Osteoblast (primary cell): ENCODE measurements at places on chromosomes 11 and 22. TPM values are rescaled to one million over a fixed set of nuclear protein-coding genes. Genes with fewer than 3 reads are reported as not detected.

Gene PITPNB
- 30.6 and 30.8 TPM in 2 replicates for total RNA-seq

Gene LMO2
- total RNA-seq, result 1.4 and 2.1 TPM in 2 replicates

Gene MS4A12
- not detected in 2 replicates for total RNA-seq

Gene SLC5A1
- not detected in 2 replicates for total RNA-seq

Gene CD248
- 103 and 107 TPM in 2 replicates for total RNA-seq

DNA sequence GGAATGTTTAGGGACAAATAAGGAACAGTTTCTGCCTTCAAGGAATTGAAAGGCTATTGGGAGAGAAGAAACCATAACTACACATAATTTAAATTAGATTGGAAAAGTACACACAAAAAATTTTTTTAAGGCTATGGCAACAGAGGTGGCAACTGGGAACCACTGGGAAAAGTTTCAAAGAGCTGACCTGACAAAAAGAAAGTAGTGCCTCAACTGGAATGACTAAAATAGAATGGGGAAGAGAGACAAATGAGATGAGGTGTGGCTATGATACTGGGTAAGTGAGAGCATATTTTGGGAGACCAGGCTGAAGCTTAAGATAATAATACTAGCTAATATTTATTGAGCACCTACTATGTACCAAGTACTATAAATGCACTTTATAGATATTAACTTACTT, 2.9 kb upstream of the AKIP1 start:
- peaks cover 22% of the 10 kb centered on the region for H3K4me1 ChIP-seq
- DNase-seq, result no peak
- no peaks in the 10 kb centered on the region for H3K36me3 ChIP-seq
- no peak overlapping the region for H3K27ac ChIP-seq
- H3K4me3 ChIP-seq, result no peak overlapping the region
- no peaks in the 10 kb centered on the region for H3K27me3 ChIP-seq

DNA sequence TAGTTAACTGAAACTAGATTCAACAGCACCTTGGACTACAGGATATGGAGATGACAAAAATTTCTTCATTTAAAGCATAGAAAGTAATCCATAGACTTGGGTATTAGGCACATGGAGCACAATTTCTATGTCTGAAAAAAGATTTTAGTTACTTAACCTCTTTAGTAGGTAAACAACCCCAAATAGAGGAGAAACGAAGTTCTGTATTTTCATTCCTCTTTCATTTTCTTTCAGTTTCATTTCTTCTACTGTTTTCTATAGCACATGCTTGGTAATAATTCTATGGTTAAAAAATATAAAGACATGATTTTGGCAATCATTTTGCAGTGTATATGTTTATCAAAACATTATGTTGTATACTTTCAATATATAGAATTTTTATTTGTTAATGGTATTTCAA, 99.5 kb downstream of the CASP12 start:
- H3K4me1 ChIP-seq, result no peaks in the 10 kb centered on the region
- peak overlapping the region; percentile 34 for H3K4me3 ChIP-seq
- no peaks in the 10 kb centered on the region for H3K36me3 ChIP-seq
- H3K27ac ChIP-seq, result no peak overlapping the region
- no peaks in the 10 kb centered on the region for H3K27me3 ChIP-seq

DNA sequence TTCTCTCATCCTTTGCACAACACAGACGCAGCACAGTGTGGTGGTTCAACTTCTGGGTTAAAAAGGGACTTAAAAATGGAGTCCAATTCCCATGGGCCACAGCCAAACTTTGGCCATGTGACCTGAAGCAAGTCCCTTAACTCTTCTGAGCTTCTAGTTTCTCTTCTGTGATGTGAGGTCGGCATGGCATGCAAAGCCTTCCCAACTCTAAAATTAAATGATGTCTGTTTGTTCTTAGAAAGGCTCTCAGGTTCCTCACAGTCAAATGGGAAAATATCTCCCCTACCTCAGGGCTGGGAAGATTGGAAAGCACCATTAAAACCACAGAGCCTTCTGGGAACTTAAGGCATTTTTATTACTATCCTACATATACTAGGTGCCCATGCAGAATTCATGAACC, 38.8 kb downstream of the LGR4 start:
- H3K4me3 ChIP-seq, result no peak overlapping the region
- H3K4me1 ChIP-seq, result peaks cover 16% of the 10 kb centered on the region
- no peaks in the 10 kb centered on the region for H3K36me3 ChIP-seq
- peak; percentile 66 for DNase-seq

DNA sequence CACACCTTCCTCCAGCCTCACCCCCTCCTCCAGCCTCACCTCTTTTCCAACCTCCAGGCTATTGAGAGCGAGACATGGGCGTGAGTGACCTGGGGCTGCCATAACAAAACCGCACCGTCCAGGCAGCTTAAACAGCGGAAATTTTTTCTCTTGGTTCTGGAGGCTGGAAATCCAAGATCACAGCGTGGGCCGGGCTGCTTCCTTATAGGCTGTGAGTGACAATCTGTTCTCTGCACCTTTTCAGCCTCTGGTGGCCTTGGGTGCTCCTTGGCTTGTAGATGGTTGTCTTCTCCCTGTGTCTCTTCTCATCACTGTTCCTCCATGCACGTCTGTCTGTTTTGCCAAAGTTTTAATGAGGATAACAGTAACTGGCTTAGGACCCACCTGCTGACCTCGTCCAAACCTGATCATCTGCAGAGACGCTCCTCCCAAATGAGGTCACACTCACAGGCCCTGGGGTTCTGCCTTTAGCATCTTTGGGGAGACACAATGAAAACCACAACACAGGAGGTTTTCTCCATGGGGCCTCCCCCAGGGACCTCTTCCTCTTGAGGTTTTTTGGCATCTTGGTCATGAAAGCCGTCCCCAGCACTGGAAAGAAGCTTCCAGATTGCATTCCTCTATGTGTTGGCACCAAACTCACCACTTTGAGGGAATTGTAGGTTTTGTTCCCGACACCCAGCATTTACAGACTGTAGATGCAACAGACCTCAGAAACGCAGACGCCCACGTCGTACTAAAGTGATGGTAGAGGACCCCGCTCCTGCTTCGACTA, 878.1 kb downstream of the BRD1 start:
- H3K36me3 ChIP-seq, result no peaks in the 10 kb centered on the region
- H3K4me3 ChIP-seq, result no peak overlapping the region
- peak; percentile 59 for DNase-seq
- no peaks in the 10 kb centered on the region for H3K27me3 ChIP-seq
- no peak overlapping the region for H3K27ac ChIP-seq

DNA sequence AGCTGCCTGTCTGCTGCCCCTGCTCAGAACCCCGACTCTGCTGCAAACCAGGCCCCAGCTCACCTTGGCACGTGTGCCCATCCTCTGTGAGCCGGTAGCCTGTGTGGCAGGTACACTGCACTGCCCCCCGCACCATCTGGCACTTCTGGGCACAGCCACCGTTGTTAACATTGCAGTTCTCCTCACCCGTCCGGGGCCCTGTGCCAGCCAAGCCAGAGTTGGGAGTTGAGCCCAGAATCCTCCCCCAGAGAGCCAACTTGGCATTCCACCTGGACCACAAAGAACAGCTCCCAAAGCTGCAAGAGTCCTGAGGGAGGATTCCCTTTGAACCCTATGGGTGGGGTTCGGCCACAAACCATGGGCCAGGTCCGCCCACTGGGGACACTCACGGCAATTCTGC, 22.5 kb downstream of the LRP4 start:
- no peak overlapping the region for H3K27ac ChIP-seq
- peaks cover 9% of the 10 kb centered on the region for H3K4me1 ChIP-seq

DNA sequence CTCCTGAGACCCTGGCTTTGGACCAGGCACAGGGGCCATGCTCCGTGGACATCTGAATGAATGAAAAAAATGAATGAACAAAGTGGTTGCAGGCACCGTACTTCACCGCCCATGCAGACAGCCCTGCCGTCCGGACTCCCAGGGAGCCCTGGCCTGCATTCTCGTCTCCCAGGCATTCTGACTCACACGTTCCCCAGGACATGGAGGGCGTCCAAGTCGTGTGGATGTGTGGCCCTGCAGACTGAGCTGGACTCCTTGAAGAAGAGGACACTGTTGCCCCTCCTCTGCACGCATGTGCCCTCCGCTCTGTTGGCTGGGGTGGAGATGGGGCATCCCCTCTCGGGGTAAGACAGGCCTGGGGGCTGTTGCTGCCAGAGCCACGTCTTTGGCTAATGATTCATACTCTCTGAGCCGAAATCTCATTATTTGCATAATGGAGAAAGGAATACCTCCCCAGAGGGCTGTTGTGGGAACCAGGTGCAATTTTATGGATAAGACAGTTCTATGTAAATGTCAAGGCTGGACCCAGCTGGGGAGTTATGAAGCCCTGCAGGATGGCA, 49.7 kb downstream of the RTL6 start:
- H3K27me3 ChIP-seq, result no peaks in the 10 kb centered on the region
- H3K4me3 ChIP-seq, result no peak overlapping the region
- no peaks in the 10 kb centered on the region for H3K36me3 ChIP-seq
- DNase-seq, result peak; percentile 98
- peaks cover 26% of the 10 kb centered on the region for H3K4me1 ChIP-seq

GRCh38 chr11:12806113-12806512, 131.9 kb downstream of the TEAD1 start:
- no peak overlapping the region for H3K4me3 ChIP-seq
- no peaks in the 10 kb centered on the region for H3K27me3 ChIP-seq
- peaks cover 5% of the 10 kb centered on the region for H3K36me3 ChIP-seq
- peaks cover 62% of the 10 kb centered on the region for H3K4me1 ChIP-seq
- no peak overlapping the region for H3K27ac ChIP-seq

DNA sequence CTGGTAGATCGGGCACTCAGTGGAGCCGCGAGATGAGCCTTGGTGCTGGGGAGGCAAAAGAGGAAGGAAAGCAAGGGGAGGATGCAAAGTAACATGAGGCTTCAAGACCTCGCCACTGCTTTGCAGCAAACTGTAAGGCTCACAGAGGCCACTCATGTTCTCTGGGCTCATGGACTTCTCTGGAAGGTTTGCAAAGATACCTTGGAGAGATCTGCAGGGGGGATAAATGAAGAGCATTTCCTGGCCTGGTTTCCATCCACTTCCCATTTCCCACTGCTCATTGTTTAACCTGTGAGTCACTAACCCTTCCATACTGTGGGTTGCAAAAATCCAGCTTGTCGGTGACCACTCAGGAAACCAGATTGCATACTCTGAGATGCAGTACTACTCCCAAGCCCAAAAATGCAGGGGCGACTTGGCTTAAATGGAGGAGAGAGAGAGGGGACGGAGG, 38.5 kb downstream of the OSBP2 start:
- no peak overlapping the region for H3K27ac ChIP-seq
- H3K4me1 ChIP-seq, result peaks cover 9% of the 10 kb centered on the region
- peak; percentile 80 for DNase-seq

DNA sequence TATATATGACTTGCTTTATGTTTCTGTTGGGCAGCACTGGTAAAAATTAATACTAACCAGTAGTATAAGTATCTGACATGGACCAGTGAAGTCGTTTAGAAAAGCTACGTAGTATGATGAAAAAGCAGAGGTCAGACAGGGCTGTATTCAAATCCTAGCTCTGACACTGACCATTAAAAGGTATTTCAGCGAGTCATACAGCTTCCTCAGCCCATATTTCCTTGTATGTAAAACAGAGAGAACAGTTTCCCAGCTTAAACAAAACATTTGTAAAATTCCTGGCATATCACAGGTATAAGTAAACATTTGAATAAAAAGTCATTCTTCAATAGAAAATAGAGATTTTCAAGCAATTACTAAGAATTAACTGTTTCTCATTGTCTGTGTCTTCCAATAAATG, 4.2 kb downstream of the NOX4 start:
- no peak overlapping the region for H3K4me3 ChIP-seq
- no peak for DNase-seq
- no peaks in the 10 kb centered on the region for H3K4me1 ChIP-seq
- H3K36me3 ChIP-seq, result no peaks in the 10 kb centered on the region
- no peak overlapping the region for H3K27ac ChIP-seq

- H3K27me3 ChIP-seq, result no peaks in the 10 kb centered on the region
- DNase-seq, result no peak
- H3K4me1 ChIP-seq, result no peaks in the 10 kb centered on the region
- H3K27ac ChIP-seq, result no peak overlapping the region
Measured at GRCh38 chr11:109934151-109934550, 159.0 kb upstream of the ZC3H12C start.

DNA sequence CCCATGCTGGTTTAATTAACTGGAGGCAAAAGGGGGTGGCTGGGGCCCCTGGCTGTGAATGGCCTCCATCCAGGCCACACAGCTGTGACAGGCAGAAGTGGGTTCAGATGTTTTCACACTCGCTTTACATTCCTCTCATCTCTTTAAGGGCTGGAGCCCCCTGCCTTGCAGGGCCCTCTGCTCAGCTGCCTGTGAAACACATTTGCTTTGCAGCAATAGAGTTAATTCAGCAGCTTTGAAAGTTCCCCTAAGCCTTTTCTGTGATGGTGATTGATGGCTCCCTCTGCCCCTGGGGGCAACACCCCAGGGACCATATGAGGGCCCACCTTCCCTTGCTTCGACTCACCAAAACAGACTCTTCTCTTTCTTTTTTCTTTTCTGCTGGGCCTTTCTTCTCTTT, 139.3 kb downstream of the FEZ1 start:
- H3K4me1 ChIP-seq, result no peaks in the 10 kb centered on the region
- no peak overlapping the region for H3K27ac ChIP-seq
- H3K27me3 ChIP-seq, result no peaks in the 10 kb centered on the region
- H3K4me3 ChIP-seq, result no peak overlapping the region
- DNase-seq, result no peak
- H3K36me3 ChIP-seq, result no peaks in the 10 kb centered on the region

DNA sequence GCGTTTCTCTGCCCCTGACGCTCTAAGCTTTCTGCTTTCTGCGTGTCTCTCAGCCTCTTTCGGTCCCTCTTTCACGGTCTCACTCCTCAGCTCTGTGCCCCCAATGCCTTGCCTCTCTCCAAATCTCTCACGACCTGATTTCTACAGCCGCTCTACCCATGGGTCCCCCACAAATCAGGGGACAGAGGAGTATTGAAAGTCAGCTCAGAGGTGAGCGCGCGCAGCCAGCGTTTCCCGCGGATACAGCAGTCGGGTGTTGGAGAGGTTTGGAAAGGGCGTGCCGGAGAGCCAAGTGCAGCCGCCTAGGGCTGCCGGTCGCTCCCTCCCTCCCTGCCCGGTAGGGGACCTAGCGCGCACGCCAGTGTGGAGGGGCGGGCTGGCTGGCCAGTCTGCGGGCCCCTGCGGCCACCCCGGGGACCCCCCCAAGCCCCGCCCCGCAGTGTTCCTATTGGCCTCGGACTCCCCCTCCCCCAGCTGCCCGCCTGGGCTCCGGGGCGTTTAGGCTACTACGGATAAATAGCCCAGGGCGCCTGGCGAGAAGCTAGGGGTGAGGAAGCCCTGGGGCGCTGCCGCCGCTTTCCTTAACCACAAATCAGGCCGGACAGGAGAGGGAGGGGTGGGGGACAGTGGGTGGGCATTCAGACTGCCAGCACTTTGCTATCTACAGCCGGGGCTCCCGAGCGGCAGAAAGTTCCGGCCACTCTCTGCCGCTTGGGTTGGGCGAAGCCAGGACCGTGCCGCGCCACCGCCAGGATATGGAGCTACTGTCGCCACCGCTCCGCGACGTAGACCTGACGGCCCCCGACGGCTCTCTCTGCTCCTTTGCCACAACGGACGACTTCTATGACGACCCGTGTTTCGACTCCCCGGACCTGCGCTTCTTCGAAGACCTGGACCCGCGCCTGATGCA, at the start of gene MYOD1:
MYOD1 (plus strand) TSS at position 544 of the 910 bp plus-strand sequence; CDS start at position 756, 212 bp downstream.
- no peaks in the 10 kb centered on the region for H3K36me3 ChIP-seq
- peak; percentile 83 for DNase-seq
- H3K27me3 ChIP-seq, result peaks cover 94% of the 10 kb centered on the region
- H3K4me3 ChIP-seq, result no peak within 1 kb of the TSS
- no peaks in the 10 kb centered on the region for H3K4me1 ChIP-seq
- no peak within 1 kb of the TSS for H3K27ac ChIP-seq
